Endothelial cell of umbilical vein (primary cell): ENCODE measurements at places on chromosomes 6 and 20. TPM values are rescaled to one million over a fixed set of nuclear protein-coding genes. Genes with fewer than 3 reads are reported as not detected.

Gene IBTK
- total RNA-seq = 29.5 and 30.5 TPM in 2 replicates

Gene HTR1B
- total RNA-seq = 54.7 and 57.5 TPM in 2 replicates

Gene DCDC2
- not detected in 2 replicates for total RNA-seq

Gene RBBP8NL
- not detected in 2 replicates for total RNA-seq

Gene MPIG6B
- not detected in 2 replicates for total RNA-seq

Gene PROKR2
- total RNA-seq = not detected in 2 replicates

Gene FRK
- total RNA-seq = 0.05 TPM in 1 of 2 replicates, not detected in the other

Gene CD40
- total RNA-seq = 33.1 and 36.6 TPM in 2 replicates

Gene RAMACL
- total RNA-seq = 4.0 and 5.3 TPM in 2 replicates

Gene MUCL3
- not detected in 2 replicates for total RNA-seq

Gene TRIM10
- total RNA-seq = not detected in 2 replicates

Gene CALHM6
- not detected in 2 replicates for total RNA-seq

Gene UST
- 0.81 and 0.84 TPM in 2 replicates for total RNA-seq

Gene STX11
- total RNA-seq = 4.7 and 6.0 TPM in 2 replicates

Gene RIN2
- 98.5 and 119 TPM in 2 replicates for total RNA-seq

Gene COX4I2
- total RNA-seq = not detected in 2 replicates

Gene LINC00237
- total RNA-seq = not detected in 2 replicates

Gene CYP39A1
- total RNA-seq = not detected in 2 replicates

Gene POPDC3
- 1.7 and 3.1 TPM in 2 replicates for total RNA-seq

Gene PLA2G7
- not detected in 2 replicates for total RNA-seq

Gene SNAP25
- 2.2 and 4.4 TPM in 2 replicates for total RNA-seq

Gene CST4
- not detected in 2 replicates for total RNA-seq

Gene C6orf15
- not detected in 2 replicates for total RNA-seq

Gene ESF1
- 15.2 and 15.5 TPM in 2 replicates for total RNA-seq

Gene CD83
- total RNA-seq = 0.46 and 0.55 TPM in 2 replicates

Gene HIVEP2
- 4.7 and 5.2 TPM in 2 replicates for total RNA-seq

Gene ANKRD66
- not detected in 2 replicates for total RNA-seq

Gene LGSN
- not detected in 2 replicates for total RNA-seq

Gene ZBTB2
- 13.1 and 13.6 TPM in 2 replicates for total RNA-seq

Gene GFRA4
- total RNA-seq = not detected in 2 replicates

Gene EBF4
- 3.0 and 3.4 TPM in 2 replicates for total RNA-seq

Gene TRIM15
- not detected in 2 replicates for total RNA-seq

Gene DNAH8
- total RNA-seq = 0.29 and 0.97 TPM in 2 replicates

Gene HLA-DQA2
- total RNA-seq = not detected in 2 replicates

Gene MAK
- total RNA-seq = not detected in 2 replicates

Gene OR2B6
- not detected in 2 replicates for total RNA-seq

Gene TXLNB
- 0.18 and 0.28 TPM in 2 replicates for total RNA-seq

Gene DAAM2
- total RNA-seq = 0.18 and 0.42 TPM in 2 replicates

Gene FOXS1
- total RNA-seq = not detected in 2 replicates

Gene KIAA1755
- 0.51 and 0.58 TPM in 2 replicates for total RNA-seq

Gene CNKSR3
- 11.0 and 15.6 TPM in 2 replicates for total RNA-seq

Gene PRDM13
- not detected in 2 replicates for total RNA-seq

Gene DPPA5
- not detected in 2 replicates for total RNA-seq

Gene KIF25
- not detected in 2 replicates for total RNA-seq

Gene PTCHD4
- total RNA-seq = 1.9 and 2.0 TPM in 2 replicates

Gene CLVS2
- not detected in 2 replicates for total RNA-seq

Gene SLC35D3
- not detected in 2 replicates for total RNA-seq

Gene ACTR5
- 9.7 and 11.3 TPM in 2 replicates for total RNA-seq

Gene RAB22A
- 15.7 and 16.3 TPM in 2 replicates for total RNA-seq

Gene TBXT
- total RNA-seq = not detected in 2 replicates

Gene ERVFRD-1
- not detected in 2 replicates for total RNA-seq
